ENCODE measurements at places on chromosomes 6 and 20. TPM values are rescaled to one million over a fixed set of nuclear protein-coding genes. Genes with fewer than 3 reads are reported as not detected.

Gene SLC17A1
- total RNA-seq: not detected

Gene CRISP3
- total RNA-seq: not detected

Gene RIPPLY2
- total RNA-seq: not detected

Gene EDN1
- total RNA-seq: not detected

DNA sequence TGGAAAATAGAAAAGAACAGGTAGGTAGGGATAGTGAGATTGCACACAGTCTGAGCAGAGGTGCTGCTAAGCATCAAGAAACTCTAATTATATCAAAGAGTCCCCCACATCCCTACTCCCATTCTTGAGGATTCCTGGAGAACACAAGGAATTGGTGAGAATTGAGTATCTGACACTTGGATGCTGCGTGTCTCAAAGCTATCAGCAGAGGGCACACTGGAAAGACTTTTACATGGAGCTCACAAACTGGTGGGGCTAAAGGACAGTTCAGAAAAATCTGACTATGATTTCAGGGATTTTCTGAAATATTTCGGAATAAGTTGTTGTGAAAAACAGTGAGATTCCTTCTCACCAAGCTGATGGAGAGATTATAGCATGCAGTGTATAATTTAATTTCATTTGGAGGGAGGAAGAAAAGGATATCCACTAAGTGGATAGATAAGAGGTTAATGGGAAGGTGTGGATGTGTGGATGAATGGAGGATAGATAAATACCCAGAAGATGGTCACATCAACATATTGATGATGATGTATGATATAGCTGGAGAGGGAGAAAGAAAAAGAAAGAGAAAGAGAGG is 215.4 kb upstream of the DEFB112 start:
- H3K4me1 ChIP-seq: no peaks in the 10 kb centered on the region
- no peaks in the 10 kb centered on the region for H3K36me3 ChIP-seq
- no peak overlapping the region for H3K27ac ChIP-seq
- no peak overlapping the region for H3K4me3 ChIP-seq

DNA sequence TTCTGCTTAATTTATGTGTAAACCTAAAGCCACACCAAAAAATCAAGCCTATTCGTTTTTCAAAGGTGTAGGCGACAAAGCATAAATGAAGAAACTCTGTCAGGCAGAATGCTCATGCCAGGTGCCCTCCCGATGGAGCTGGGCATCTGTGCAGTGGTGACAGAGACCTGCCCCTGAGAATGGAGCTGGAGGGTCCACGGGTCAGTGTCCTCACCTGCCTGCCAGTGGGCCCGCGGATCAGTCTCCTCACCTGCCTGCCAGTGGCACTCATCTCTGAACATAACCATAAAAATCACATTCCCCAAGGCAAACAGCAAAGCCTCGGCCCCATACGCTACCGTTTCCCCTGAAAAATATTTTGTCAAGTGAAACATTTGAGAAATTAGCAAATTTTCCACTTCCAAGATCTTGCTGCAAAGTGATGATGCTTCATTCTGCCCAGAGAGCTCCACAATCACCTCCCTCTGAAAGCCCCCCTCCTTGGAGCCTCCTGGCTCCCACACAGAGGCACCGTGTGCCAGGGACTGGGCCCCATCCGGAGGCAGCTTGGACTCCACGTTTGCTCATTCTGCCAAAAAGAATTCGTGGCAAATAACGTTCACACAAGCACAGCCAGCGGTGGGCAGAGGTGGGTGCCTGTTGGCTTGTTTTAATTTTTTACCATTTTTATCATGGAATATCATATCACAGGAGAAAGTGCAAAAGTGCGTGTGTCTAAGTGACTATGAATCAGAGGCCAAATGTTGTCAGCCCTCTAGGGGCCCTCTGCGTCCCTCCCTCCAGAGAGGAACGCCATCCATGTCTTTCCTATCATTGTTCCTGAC is 88.8 kb downstream of the YTHDF1 start:
- no peaks in the 10 kb centered on the region for H3K4me1 ChIP-seq
- H3K36me3 ChIP-seq: no peaks in the 10 kb centered on the region

DNA sequence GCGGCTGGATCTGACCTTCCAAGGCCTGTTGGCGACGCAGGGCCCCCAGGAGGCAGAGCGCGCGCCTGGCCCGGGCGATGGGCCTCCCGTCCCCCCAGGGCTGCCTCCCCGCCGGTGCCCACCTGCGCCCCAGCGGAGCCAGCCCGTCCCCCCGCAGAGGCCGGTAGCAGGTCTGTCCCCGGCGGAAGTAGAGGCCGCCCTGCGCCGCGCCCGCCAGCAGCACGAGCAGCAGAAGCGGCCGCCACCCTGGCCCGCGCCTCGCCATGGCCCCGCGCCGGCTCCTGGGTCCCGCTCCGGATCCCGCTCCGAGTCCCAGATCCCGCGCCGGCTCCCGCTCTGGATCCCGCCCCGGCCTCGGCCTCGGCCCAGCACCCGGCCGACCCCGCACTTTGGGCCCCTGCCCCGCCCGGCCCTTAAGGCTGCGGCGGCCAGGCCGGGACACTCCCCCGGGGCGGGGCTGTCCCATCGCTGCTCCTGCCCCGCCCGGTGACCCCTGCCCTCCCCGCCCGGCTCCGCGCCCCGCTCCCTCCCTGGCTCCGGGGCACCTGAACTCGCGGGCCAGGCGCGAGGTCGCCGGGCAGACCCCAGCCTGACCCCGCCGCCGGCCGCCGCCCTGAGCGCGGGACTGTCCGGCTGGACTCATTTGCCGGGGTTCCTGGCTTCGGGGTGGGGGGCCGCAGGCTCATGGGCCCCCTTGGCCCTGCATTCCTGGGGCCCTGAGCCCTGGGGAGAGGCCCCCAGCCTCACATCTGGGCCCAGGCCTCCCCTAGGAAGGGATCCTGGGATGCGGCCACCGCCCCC is at the start of gene CTSZ:
Gene CTSZ, minus strand, starts transcription at position 391 of the 801 bp plus-strand sequence. Its CDS starts 126 bp downstream, at position 265.
- peaks cover 3% of the 10 kb centered on the region for H3K36me3 ChIP-seq
- no peaks in the 10 kb centered on the region for H3K27me3 ChIP-seq
- DNase-seq: peak; percentile 59
- peak within 1 kb of the TSS; percentile 75 for H3K4me3 ChIP-seq

DNA sequence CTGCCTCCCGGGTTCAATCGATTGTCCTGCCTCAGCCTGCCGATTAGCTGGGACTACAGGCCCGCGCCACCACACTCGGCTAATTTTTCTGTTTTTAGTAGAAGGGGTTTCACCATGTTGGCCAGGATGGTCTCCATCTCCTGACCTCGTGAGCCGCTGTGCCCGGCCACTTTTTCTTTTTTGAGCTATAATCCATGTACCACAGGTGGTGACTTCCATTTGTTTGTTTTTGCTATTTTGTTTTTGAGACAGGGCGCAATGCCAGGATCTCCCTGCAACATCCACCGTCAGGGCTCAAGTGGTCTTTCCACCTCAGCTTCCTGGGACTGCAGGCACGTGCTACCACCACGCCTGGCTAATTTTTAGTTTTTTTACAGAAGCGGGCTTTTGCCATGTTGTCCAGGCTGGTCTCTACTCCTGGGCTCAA is 8.5 kb downstream of the HSPA1B start:
- H3K4me3 ChIP-seq: peak overlapping the region; percentile 98
- DNase-seq: no peak
- peaks cover 64% of the 10 kb centered on the region for H3K36me3 ChIP-seq

DNA sequence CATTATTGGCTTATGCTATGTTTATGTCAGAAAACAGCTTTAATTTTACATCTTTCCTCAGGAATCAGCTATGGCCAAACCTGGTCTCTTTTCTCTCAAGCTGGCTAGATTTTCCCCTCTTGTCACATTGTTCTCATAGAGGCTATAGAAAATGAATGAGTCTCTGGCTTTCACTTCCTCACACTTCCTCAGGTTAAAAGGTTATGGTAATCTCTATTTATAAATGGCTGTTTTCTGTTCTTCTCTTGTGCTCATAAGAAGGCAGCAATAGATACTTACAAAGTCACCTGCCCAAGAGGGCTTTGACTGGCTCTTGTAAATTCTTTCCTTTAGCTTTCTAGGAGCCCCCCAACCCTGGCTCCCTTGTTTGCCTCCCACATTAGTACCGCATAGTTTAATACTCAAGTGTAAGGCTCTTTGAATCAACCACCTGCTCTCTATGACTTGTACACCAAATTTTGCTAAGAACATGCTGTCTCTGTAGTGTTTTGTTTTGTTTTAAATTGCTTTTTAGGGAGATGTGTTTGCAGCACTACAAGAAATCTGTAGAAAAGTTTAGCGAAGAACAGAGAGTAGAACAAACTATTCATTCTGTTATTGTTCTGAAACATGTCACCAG is 897.4 kb upstream of the CITED2 start:
- H3K4me1 ChIP-seq: no peaks in the 10 kb centered on the region
- no peak overlapping the region for H3K4me3 ChIP-seq
- H3K27ac ChIP-seq: no peak overlapping the region

DNA sequence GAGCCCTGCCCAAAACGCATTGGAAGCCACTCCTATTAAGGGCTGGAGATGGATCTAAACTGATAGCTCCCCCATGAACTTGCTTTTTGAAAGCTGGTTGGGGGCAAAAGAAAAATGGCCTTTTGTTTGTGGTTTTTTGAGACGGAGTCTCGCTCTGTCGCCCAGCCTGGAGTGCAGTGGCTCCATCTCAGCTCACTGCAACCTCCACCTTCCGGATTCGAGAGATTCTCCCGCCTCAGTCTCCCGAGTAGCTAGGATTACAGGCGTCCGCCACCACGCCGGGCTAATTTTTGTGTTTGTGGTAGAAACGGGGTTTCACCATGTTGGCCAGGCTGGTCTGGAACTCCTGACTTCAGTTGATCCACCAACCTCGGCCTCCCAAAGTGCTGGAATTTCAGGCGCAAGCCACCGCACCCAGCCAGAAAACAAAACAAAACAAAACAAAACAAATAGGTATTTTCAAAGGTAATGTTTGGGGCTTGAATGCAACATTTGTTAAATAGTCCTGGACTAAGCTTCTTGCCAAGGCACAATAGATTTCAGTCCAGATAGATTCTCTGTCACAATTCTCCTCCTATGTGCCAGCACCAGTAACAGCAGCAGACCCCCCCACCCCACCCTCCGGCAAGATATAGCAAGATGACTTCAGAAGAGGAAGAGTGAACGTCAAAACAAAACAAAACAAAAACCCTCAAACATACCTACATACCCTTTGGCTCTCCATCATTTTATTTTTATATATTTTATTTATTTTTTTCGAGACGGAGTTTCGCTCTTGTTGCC is 26.5 kb upstream of the ABT1 start:
- no peak overlapping the region for H3K27ac ChIP-seq
- peaks cover 9% of the 10 kb centered on the region for H3K27me3 ChIP-seq
- DNase-seq: no peak
- no peak overlapping the region for H3K4me3 ChIP-seq
- H3K36me3 ChIP-seq: peaks cover 3% of the 10 kb centered on the region

DNA sequence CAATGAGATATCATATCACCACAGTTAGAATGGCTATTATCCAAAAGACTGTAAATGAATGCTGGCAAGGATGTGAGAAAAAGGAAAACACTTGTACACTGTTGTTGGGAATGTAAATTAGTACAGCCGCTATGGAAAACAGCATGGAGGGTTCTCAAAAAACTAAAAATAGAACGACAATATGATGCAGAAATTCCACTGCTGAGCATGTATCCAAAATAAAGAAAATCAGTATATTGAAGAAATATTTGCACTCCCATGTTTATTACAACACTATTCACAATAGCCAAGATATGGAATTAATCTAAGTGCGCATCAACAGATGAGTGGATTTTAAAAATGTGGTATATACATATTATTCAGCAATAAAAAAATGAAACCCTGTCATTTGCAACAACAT is 898.9 kb upstream of the MAN1A1 start:
- no peak overlapping the region for H3K4me3 ChIP-seq
- no peak for DNase-seq
- no peak overlapping the region for H3K27ac ChIP-seq
- no peaks in the 10 kb centered on the region for H3K27me3 ChIP-seq

DNA sequence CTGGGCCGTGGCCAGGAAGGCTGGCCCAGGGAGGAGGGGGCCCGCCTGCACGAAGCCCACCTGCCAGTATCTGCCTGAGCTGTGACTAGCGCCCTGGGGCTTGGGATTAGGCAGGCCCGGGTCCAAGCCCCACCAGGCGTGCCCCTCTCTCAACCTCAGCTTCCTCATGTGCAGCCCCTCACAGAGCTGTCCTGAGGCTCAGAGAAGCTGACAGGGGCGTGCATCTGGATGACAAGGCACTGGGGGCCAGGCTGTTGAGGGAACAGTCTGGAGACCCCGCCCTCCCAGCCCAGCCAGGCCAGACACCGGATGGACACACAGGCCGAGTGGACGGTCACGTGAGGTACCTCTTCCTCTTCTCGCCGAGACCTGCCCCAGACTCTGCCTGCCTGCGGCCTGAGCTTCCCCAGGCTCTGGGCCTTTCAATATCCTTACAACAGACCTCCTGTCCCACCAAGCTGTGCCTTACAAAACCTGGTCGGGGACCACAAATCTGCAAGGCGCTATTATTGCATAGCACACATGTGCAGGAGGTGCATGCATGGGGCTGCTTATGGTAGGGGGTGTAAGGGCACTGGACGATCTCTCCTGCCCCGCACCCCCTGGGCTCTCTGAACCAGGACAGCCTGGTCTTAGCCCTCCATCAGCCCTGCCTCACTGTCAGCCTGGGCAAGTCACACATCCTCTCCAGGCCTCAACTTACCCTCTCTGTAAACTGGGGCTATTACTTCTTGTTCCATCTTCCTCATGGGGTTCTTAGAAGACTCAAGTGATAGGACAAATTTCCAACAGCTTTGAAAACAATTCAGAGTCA is 20.0 kb downstream of the NOL4L start:
- no peak overlapping the region for H3K4me3 ChIP-seq
- peak overlapping the region; percentile 40 for H3K27ac ChIP-seq
- DNase-seq: no peak

- no peak overlapping the region for H3K27ac ChIP-seq
- DNase-seq: no peak
- H3K4me3 ChIP-seq: no peak overlapping the region
These were observed 108.6 kb downstream of the DLL1 start for GRCh38 chr6:170182093-170182780.

DNA sequence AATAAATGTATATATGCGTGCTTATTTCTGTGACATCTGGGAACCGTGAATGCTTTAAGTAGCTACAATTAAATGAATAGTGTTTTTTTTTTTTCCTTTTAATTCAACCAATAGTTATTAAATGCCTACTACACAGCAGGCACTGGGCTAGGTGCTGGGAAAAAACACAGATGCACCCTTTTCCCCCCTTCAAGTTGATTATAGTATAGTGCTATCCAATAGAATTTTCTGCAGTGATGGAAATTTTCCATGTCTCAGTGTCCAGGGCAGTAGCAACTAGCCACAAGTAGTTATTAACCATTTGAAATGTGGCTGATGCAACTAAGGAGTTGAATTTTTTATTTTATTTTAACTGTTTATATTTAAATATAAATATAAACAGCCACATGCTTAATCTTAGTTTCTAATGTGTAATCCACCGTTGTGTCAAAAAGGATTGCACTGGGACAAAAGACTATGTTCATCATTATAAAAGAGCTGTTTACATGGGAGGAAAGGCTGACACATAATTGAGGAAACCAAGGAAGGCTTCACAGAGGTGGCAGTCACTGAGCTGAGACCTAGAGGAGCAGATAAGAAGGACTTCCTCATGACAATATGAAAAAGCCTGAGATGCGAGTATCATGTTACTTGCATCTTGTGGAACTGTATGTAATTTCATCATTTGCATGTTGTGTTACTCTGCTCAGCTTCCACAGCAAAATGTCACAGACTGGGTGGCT is 261.2 kb upstream of the PLCB4 start:
- H3K36me3 ChIP-seq: no peaks in the 10 kb centered on the region
- peaks cover 5% of the 10 kb centered on the region for H3K4me1 ChIP-seq
- H3K4me3 ChIP-seq: no peak overlapping the region
- no peaks in the 10 kb centered on the region for H3K27me3 ChIP-seq
- DNase-seq: no peak

- no peak for DNase-seq
- H3K36me3 ChIP-seq: no peaks in the 10 kb centered on the region
- H3K27me3 ChIP-seq: peaks cover 4% of the 10 kb centered on the region
- H3K4me3 ChIP-seq: no peak overlapping the region
- H3K27ac ChIP-seq: no peak overlapping the region
- no peaks in the 10 kb centered on the region for H3K4me1 ChIP-seq
These were observed 1262.5 kb upstream of the CITED2 start for GRCh38 chr6:140636908-140637402.
